ENCODE measurements at places on chromosomes 7 and 10.
A peak's percentile ranks its signal among the peaks of the same experiment; 100 is the strongest.

- no peak for DNase-seq
Observed at GRCh38 chr7:112129655-112130323, 76.4 kb downstream of the DOCK4 start.

- no peak for DNase-seq
Observed at GRCh38 chr7:27345997-27346396, 103.4 kb downstream of the EVX1 start.

GRCh38 chr10:17616403-17617030 lies 657 bp downstream of the HACD1 start:
- peak; percentile 18 for DNase-seq

GRCh38 chr10:29026802-29027580 lies 261.9 kb upstream of the LYZL1 start:
- DNase-seq = no peak

DNA sequence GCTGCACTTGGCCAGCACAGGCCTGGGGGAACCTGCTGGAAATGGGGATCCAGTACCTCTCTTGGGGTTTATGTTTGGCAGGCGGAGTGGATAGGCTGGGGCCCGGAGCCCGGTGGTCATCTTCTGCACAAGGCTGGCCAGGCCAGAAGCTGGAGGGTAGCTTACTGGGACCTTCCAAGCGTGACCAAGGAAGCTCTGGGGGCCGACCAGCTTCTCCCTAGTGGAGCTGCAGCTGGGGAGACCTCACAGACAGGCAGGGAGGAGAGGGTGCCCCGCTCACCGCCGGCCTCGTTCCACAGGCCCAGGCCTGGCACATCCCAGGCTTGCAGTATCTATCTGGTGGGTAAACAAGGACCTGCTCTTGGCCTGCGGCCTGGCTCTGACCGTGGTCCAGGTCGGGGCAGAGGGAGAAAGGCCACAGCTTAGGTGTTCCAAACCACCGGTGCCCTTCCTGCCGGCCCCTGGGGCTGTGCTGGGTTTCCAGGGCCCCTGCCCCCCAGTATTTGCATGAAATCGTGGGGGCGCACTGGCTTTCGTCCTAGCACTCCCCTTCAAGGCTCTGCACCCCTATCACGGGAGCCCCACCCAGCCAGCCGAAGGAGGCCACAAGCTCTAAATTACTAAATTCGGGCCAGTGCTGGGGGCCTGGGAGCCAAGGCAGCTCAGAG lies 1.5 kb upstream of the ELFN1 start:
- no peak for DNase-seq
